ENCODE measurements at places on chromosomes 11 and 22. TPM values are rescaled to one million over a fixed set of nuclear protein-coding genes. Genes with fewer than 3 reads are reported as not detected.

- no peak overlapping the region for H3K27ac ChIP-seq
- H3K4me1 ChIP-seq = peaks cover 27% of the 10 kb centered on the region
- no peak for DNase-seq
- H3K27me3 ChIP-seq = peaks cover 99% of the 10 kb centered on the region
- no peaks in the 10 kb centered on the region for H3K36me3 ChIP-seq
- H3K4me3 ChIP-seq = peak overlapping the region; percentile 23
Measured at GRCh38 chr11:79438631-79439409, 2.0 kb downstream of the TENM4 start.

DNA sequence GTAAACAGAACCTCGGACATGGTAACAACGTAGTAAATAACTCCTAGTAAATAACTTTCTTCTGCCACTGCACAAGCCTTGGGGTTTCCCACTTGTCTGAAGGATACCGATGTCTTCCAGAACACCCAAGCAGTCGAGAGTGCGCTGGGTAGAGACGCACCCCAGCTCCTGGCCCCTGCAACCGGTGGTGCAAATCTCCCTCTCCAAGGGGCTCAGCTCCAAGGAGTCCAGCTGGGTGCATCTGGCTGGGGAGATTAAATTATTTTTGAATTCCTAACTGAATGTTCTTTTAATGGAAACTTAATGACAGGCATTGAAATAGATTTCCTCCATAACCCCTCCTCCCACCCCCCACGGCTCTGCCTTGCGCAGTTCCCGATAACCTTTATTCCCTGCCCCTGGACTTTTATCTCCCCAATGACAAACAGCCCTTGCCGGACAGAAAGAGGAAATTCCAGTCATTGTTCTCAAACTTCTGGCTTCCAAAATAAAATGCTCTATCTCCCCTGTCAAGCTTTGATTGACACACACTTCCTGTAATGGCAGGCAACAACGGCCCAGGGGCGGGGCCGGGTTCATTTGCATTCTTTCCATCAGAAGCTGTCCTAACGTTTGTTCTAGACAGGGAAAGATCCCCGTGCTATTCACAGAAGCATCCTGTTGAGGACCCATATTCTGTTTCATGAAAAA lies 31.2 kb downstream of the KCNJ1 start:
- no peaks in the 10 kb centered on the region for H3K27me3 ChIP-seq
- no peak for DNase-seq
- peak overlapping the region; percentile 55 for H3K27ac ChIP-seq
- no peak overlapping the region for H3K4me3 ChIP-seq

- H3K27ac ChIP-seq = no peak overlapping the region
- no peaks in the 10 kb centered on the region for H3K27me3 ChIP-seq
- H3K4me1 ChIP-seq = no peaks in the 10 kb centered on the region
- H3K36me3 ChIP-seq = no peaks in the 10 kb centered on the region
- DNase-seq = peak; percentile 32
Measured at GRCh38 chr11:70024036-70024772, 53.9 kb upstream of the ANO1 start.

KCNJ1 gene
- polyA plus RNA-seq = 0.03 TPM

TRIM6 gene
- polyA plus RNA-seq = 2.7 TPM

GRCh38 chr22:25602916-25603315 lies 38.4 kb downstream of the GRK3 start:
- peaks cover 15% of the 10 kb centered on the region for H3K4me1 ChIP-seq
- H3K27ac ChIP-seq = no peak overlapping the region
- no peaks in the 10 kb centered on the region for H3K27me3 ChIP-seq
- no peak overlapping the region for H3K4me3 ChIP-seq

- H3K27me3 ChIP-seq = no peaks in the 10 kb centered on the region
- H3K4me3 ChIP-seq = no peak overlapping the region
- peaks cover 12% of the 10 kb centered on the region for H3K4me1 ChIP-seq
- no peaks in the 10 kb centered on the region for H3K36me3 ChIP-seq
- no peak for DNase-seq
- H3K27ac ChIP-seq = no peak overlapping the region
Measured at GRCh38 chr22:25014896-25015755, 62.6 kb downstream of the KIAA1671 start.

GRCh38 chr11:108975641-108976071 lies 310.8 kb downstream of the DDX10 start:
- no peak for DNase-seq
- H3K27me3 ChIP-seq = no peaks in the 10 kb centered on the region
- H3K4me3 ChIP-seq = no peak overlapping the region
- no peak overlapping the region for H3K27ac ChIP-seq

SUSD2 gene
- 3.6 TPM for polyA plus RNA-seq

GRCh38 chr11:7353100-7353499 lies 101.4 kb downstream of the SYT9 start:
- H3K4me3 ChIP-seq = no peak overlapping the region
- DNase-seq = no peak
- H3K27ac ChIP-seq = no peak overlapping the region
- no peaks in the 10 kb centered on the region for H3K4me1 ChIP-seq

MUC6 gene
- polyA plus RNA-seq = 0.22 TPM

TMPRSS13 gene
- polyA plus RNA-seq = 1.5 TPM

DNA sequence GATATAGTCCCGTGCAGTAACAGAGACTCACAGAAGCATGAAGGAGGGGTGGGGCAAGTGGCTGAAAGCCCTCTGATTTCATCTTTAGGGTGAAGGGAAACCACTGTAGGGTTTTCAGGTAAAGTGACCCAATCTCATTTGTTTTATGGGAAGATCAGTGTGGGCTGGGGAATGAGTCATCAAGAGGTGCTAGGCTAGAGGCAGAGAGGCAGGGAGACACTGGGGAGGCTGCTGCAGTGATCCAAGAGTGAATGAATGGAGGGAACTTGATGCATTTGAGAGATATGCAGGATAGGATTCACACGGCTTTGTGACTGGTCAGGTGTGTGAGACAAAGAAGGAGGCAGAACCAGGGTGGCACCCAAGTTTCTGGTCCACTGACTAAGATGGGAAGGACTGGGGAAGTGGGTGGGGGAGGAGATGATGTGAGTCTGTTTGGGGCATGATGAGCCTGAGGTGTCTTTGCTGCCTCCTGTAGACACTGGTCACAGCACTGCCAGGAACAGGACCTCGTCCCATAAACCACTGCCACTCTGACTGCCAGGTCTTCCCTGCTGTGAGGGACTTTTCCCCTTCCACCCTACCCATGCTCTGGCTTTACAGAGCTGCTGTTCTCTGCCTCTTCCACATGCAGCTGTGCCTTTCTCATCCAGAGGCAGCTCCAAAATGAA lies 239.0 kb downstream of the TENM4 start:
- DNase-seq = no peak
- H3K27ac ChIP-seq = no peak overlapping the region
- no peak overlapping the region for H3K4me3 ChIP-seq
- no peaks in the 10 kb centered on the region for H3K4me1 ChIP-seq
- no peaks in the 10 kb centered on the region for H3K36me3 ChIP-seq

DNA sequence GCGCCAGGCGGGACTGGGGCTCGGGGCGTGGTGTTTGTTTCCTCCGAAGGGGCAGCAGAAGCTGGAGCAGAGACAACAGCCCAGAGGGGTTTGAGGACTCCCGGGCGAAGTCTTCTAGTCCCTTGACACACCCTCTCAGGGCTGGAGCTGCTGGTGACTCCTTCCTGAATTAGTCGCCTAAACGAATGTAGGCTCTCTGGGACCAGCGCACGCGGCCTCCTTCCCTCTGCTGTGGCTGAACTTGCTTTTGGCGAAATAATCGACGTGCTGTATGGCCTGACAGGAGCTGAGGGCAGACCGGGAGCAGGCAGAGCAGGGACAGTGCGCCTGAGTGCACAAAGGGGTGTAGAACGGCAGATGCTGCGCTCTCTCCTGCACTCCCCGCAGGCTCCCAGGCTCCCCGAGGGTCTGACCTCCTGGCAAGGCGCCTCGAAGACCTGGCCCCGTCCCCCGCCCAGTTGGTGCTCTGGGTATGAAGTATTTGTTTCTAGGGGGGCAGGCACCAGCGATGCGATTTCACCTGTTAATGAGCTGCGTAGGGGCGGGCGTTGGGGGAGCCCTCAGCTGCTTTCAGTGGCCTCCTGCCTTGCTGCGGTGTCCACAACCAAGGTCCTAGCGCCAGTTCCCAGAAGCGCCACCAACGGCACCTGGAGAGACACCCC lies 5.3 kb downstream of the SLC17A6 start:
- DNase-seq = no peak
- H3K27ac ChIP-seq = no peak overlapping the region
- no peaks in the 10 kb centered on the region for H3K36me3 ChIP-seq
- no peaks in the 10 kb centered on the region for H3K4me1 ChIP-seq

- H3K4me3 ChIP-seq = no peak overlapping the region
- DNase-seq = no peak
- no peaks in the 10 kb centered on the region for H3K27me3 ChIP-seq
- no peaks in the 10 kb centered on the region for H3K4me1 ChIP-seq
Measured at GRCh38 chr11:76276046-76276780, 69.9 kb upstream of the WNT11 start.

DNA sequence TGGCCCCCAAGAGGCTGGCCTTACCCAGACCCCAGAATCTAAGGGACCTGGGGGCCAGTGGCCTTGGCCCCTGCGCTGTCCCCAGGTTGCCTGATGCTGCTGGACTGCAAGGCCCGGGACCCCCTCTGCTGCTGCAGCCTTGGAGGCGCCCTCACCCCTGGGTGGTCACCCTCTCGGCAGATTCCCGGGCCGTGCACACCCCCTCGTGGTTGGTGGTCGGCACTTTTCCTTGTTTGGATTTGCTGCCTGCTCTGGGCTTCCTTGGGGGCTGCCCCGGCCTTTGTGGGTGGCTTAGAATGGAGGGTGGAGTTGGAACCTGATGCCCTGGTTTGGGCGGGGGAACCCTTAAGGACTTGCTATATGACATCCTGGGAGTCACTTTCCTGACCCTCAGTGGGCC lies 5.3 kb downstream of the RIN1 start:
- peaks cover 22% of the 10 kb centered on the region for H3K4me1 ChIP-seq
- no peak overlapping the region for H3K27ac ChIP-seq
- no peak overlapping the region for H3K4me3 ChIP-seq
- no peaks in the 10 kb centered on the region for H3K27me3 ChIP-seq
- peak; percentile 69 for DNase-seq

DNA sequence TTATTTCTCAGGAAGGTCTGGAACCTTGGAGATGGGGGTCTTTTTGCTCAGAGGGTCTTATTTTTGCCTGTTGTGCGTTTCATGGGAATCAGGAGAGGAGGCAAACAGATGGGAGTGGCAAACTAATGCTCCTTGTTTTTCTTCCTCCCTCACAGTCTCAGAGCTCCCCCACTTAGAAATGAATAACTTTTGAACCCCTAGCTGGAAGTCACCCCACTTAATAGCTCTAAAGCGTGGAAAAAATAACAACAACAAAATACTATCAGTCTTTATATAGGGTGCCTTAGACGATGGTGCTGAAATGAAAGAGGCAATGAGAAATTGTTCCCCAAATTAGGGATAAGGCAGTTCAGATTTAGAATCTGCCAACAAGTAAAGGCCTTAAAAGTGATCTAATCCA lies 76.8 kb upstream of the BDNF start:
- H3K36me3 ChIP-seq = no peaks in the 10 kb centered on the region
- H3K4me1 ChIP-seq = no peaks in the 10 kb centered on the region
- no peaks in the 10 kb centered on the region for H3K27me3 ChIP-seq
- H3K27ac ChIP-seq = no peak overlapping the region

DNA sequence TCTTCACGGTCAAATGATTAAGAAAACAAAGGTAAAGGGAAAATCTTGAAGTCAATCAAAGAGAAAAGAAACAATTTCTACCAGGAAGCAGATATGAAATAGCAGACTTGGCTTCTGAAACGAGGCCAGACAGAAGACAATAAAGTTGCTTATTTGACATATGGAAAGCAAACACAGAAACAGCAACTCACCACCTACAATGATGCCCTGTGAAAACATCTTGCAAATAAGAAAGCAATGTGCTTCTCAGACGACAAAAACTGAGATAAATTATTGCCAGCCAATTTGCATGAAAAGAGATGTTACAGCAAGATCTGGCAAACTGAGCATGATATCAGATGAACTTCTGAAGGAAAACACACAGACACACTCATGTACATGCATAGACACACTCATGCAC lies 45.9 kb upstream of the CTSC start:
- no peak for DNase-seq
- no peaks in the 10 kb centered on the region for H3K36me3 ChIP-seq
- H3K27me3 ChIP-seq = no peaks in the 10 kb centered on the region
- no peaks in the 10 kb centered on the region for H3K4me1 ChIP-seq
- no peak overlapping the region for H3K27ac ChIP-seq

CRYAB gene
- polyA plus RNA-seq = 58.5 TPM

GRCh38 chr22:24302591-24302990 lies 32.0 kb downstream of the SPECC1L start:
- peaks cover 52% of the 10 kb centered on the region for H3K36me3 ChIP-seq
- H3K4me1 ChIP-seq = peaks cover 52% of the 10 kb centered on the region
- H3K27ac ChIP-seq = no peak overlapping the region
- no peak for DNase-seq

GRCh38 chr22:42285604-42286003 lies 15.2 kb upstream of the TCF20 start:
- no peak for DNase-seq
- no peak overlapping the region for H3K27ac ChIP-seq

DNA sequence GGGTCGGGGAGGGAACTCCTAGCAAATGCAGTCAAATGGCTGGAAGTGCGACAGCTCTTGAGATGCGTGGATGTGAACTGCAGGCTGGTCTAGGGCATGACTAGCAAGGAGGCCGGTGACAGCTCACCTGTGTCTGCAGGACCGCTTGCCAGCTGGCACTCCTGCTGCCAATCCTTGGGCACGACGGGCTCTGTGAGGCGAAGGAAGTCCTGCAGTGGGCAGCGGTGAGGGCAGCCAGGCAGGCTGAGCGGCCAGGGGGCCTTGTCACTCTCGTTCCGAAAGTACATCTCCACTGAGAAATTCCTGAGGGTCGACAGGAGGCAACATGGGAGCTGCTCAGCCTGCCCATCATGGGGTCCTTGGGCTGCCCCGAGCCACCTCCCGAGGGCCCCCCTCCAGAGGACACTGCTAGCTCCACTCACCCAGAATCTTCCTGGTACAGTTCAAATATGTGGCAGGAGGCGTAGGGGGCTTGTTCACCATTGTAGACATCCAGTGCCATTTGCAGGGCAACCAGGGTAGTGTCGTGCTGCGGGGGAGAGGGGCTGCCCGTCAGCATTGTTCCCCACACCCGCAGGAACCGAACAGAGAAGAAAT lies 5.9 kb downstream of the ACP2 start:
- H3K27me3 ChIP-seq = no peaks in the 10 kb centered on the region
- H3K36me3 ChIP-seq = peaks cover 86% of the 10 kb centered on the region
- H3K4me3 ChIP-seq = no peak overlapping the region
- H3K4me1 ChIP-seq = peaks cover 8% of the 10 kb centered on the region
- H3K27ac ChIP-seq = peak overlapping the region; percentile 42

GRCh38 chr11:63916837-63917691 lies at the start of gene RCOR2:
RCOR2 (minus strand) TSS chr11:63917164; CDS start chr11:63916456, 708 bp downstream.
- H3K27ac ChIP-seq = peak within 1 kb of the TSS; percentile 58
- H3K4me1 ChIP-seq = peaks cover 44% of the 10 kb centered on the region
- DNase-seq = peak; percentile 90
- H3K36me3 ChIP-seq = no peaks in the 10 kb centered on the region
- H3K27me3 ChIP-seq = no peaks in the 10 kb centered on the region

KBTBD4 gene
- polyA plus RNA-seq = 8.7 TPM

GRCh38 chr22:46244771-46245170 lies 5.3 kb downstream of the CDPF1 start:
- H3K27me3 ChIP-seq = no peaks in the 10 kb centered on the region
- H3K36me3 ChIP-seq = peaks cover 13% of the 10 kb centered on the region
- H3K4me3 ChIP-seq = no peak overlapping the region
- H3K27ac ChIP-seq = no peak overlapping the region

SLC35C1 gene
- 2.8 TPM for polyA plus RNA-seq

MS4A8 gene
- polyA plus RNA-seq = not detected
